ENCODE measurements at places on chromosomes 3 and 15.

GRCh38 chr15:36599620-36600433, 20.4 kb downstream of the CDIN1 start:
- no peak for DNase-seq

- no peak for DNase-seq
These were observed 55.8 kb upstream of the OSTN start for GRCh38 chr3:191143224-191143623.

GRCh38 chr15:98150536-98150935, 190.0 kb downstream of the ARRDC4 start:
- DNase-seq, result no peak

DNA sequence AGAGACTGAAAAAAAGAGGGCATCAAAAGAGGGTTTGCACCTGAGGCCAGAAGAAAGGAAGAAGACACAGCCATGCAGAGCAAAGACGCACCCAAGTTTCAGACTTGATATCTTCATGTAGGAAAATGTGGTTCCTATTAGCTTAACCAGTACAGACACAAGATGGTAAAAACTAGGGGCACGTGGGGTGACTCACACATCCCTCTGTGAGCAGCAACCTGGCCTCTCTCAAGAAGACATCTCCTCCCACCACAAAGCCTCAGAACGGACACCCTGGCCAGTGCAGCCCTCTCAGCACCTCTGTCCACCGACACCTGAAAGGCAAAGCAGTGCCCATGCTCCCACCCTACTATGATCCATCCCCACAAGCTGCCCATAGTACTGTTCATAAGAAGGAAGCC, 33.3 kb downstream of the GLB1 start:
- DNase-seq, result no peak

GRCh38 chr15:58410353-58410752, 21.4 kb upstream of the LIPC start:
- no peak for DNase-seq

DNA sequence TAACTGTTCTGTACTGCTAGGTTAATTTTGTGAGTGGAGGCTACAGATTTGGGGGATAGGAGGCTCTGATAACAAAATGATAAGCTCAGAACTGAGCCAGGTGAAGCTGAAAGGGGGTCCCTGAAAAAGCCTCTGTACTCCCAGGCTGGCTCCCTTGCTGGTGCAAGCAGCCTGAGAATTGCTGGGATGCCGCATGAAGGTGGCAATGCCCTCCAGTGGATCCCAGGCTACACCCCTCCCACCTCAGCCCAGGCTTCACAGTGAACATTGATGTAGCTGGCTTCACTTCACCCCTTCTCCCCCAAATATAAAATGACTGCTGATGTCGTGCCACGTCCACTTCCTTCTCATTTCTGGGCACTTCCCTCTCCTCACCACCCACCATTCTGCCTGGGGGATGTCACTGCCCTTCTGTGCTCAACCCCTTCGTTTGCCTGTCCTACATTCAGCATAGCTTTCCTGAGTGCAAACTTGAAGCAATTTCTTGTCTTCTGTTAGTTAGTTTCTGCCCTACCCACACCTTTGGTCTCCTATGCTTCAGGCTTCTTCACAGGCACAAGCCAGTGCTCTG, 9.7 kb upstream of the ARHGEF26 start:
- DNase-seq, result no peak

DNA sequence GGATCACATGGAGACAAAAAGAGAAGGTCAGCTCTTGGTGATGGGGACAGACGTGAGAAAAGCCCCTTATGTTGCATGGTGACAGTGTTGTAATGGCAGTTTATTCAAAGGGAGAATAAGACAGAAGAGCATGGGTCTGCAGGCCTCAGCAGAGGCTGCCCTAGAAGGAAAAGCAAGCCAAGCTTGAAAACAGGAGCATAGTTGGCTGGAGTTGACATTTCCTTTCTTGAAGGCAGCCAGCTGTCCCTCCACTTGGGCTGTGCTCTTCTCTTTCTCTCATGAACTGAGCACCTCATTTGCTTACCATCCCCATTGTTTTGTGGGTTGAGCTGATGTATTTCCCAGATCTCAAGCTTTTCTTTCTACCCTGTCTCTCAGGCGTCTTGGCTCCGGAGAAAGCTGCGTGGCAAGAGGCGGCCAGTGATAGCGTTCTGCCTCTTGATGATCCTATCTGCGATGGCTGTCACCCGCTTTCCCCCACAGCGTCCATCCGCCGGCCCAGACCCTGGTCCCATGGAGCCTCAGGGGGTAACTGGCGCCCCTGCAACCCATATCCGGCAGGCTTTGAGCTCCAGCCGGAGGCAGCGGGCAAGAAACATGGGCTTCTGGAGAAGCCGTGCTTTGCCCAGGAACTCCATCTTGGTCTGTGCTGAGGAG, 52.9 kb downstream of the GASK1A start:
- DNase-seq, result no peak

GRCh38 chr3:196287090-196287439, 461 bp downstream of the PCYT1A start:
- no peak for DNase-seq

- no peak for DNase-seq
These were observed 229.5 kb downstream of the ATP8B4 start for GRCh38 chr15:49889536-49889935.

DNA sequence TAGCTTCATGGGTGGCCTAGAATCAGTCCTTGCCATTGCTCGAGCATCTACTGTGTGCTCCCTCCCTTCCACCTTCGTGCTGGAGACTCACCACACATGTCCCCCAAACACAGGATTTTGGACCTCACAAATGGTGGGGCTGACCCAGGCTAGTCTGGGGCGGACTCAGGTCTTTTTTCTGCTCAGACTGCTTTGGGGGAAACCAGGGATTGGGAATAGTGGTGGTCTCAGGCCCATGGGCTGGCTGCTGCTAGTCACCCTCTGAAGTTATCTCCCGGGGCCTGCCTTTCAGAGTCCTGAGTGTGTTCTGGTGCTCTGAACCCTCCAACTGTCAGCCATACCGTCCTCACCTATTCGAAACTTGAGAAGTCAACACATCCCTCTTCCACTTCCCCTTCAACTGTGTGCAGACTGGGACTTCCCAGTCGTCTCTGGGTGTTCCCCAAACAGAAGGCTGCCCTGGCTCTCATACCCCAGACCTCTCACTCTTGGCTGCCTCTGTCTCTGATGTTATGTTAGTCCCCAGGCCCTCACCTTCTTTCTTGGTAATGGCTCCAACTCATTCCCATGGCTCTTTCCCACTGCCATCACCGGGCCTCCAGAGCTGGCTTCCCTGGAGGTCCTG, 46.0 kb downstream of the PPCDC start:
- no peak for DNase-seq

- DNase-seq, result no peak
These were observed 198.7 kb downstream of the TNIK start for GRCh38 chr3:171261487-171261886.

DNA sequence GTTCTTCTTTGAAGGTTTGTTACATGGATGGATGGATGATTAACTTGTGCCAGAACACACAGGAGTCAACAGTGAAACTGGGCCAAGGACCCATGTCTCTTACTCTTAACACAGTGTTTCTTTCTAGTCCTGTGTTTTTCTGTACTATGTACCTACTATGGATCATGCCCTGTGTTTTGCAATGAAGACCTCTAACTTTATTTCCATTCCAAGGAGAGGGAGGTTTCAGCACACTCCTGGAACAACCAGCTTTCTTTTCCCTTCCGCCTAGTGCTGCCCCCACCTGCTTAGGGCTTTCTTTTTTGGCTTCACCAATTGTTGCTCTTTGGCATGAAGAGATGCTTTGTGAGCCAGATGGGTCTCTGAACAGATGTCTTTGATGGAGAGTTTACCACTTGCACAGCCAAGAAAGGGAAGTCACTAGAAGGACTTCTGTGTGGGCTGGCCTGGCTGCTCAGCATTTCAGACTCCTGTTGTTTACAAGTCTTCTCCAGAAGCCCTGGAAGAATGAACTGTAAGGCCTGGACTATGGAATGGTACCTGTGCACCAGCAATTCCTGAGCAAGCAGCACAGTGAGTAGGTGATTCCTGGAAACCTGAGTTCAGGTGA, 44.5 kb downstream of the SNAPC5 start:
- DNase-seq, result no peak

GRCh38 chr3:17456046-17456445, 286.4 kb downstream of the TBC1D5 start:
- no peak for DNase-seq

DNA sequence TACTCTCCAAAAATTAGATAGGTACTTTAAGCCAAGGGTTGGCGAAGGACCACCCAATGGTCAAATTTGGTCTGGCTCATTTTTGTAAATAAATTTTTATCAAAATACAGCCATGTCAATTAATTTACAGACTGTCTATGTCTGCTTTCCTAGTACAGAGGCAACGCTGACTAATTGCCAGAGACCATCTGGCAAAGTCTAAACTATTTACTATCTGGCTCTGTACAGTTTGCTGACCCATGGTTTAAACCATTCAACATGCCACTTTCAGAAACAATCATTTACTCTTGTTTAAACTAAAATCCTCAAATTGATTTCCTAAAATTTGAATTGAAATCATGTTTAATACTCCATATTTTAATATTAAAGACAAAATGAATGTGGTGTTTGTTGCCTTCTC, 25.9 kb downstream of the CBLB start:
- no peak for DNase-seq

DNA sequence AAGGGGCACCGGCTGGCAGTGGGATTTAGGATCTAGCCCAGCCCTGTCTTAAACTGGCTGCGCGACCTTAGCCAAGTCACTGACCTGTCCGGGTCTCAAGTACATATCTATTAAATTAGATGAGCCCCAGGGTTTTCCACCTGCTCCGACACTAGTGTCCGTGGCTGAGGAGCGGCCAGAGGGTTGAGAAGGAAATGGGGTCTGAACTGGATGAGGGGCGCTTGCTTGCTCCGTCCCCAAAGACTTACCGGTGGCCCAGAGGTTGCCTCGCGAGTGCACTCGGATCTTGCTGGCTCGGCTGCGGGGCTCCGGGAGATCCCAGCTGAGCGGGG, 285 bp downstream of the NMB start:
- no peak for DNase-seq

GRCh38 chr3:195111319-195111705, 159.6 kb downstream of the XXYLT1 start:
- DNase-seq, result no peak

GRCh38 chr15:101672298-101672697, 20.1 kb upstream of the TM2D3 start:
- no peak for DNase-seq

DNA sequence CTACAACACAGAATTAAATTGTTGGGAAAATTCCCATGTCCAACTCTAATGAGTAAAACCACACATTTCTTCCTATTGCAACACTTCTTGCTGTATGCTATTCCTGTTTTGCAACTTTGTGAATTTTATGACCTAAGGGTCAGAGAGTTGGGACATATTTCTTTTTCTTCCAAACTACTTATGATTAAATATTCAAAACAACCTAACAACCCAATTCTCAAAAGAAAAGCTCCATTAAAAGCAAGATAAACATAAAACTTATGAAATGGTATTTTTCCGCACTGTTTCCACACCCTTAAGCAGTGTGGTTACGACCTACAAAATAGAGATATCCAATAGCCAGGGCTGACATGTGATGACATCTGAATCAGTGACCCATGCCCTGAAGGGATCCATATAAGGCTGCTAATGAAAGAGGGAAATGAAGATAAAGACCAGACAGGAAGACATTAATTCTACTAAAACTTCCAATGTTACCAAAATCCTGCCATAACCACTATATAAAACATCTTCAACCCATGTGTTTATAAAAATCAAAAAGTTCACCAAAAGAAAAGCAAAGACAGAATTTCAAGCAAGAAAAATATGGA, 45.6 kb downstream of the DMXL2 start:
- no peak for DNase-seq

DNA sequence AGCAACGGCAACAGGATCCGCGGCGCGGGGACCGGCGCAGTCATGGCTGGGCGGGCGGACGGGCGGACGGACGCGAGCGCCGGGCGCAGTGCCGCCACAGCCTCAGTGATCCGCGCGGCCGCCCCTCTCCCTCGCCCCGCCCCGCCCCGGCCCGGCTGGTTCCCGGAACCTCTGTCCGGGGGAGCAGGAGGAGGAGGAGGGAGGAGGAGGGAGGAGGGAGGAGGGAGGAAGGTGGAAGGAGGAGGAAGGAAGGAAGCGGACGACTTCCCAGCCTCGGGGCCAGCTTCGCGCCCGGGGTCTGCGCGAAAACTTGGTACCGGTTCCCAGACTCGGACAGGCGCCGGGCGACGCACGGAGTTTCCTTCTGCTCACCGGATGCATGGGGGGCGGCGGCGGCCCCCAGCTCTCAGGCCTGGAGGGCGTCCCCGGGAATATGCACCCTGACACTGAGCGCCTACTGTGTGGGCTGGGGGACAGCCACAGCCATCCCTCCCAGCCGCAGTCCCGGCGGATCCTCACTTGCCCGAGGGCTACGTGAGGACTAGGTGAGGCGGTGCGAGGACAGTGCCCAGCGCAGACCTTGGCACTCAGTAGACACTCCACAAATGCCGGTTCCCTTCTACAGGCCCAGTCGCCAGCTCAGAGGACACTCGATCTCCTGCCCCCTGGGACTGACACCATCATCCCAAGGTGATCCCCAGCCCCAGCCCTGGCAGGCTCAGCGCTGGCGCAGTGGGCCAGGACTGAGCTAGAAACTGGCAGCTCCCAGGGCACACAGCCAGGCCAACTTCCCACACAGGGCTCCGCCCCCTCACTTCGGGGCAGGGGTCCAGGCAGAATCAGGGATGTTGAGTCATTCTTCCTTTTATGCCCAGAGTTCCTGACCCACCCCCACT, at the start of gene SHISA5:
TSS of gene SHISA5 (minus strand) at position 124 of the 896 bp plus-strand sequence. CDS start at position 44, 80 bp downstream.
- no peak for DNase-seq

DNA sequence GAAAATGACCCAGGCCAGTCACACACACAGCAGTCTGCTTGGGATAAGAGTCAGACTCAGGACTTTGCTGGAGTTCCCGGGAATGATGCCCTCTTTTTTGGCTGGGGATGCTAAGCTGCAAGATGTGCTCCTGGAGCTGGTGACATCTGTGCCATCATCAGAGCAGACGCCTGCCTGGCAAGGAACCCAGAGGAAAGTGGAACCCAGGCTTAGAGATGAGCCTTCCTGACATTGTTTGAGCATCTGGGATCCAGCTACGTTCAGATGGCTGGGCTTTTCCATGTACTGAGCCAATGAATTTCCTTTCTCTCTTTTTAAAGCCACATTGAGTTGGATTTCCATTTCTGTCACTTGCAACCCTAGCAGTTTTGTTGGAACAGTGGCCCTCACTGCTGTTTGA, 53.3 kb downstream of the EBLN2 start:
- DNase-seq, result no peak

GRCh38 chr3:5285439-5285838, 97.9 kb downstream of the EDEM1 start:
- no peak for DNase-seq

Measured in HTR-8/SVneo (cell line).